Neural progenitor cell (in vitro differentiated cells): ENCODE measurements at places on chromosomes 16 and 17. TPM values are rescaled to one million over a fixed set of nuclear protein-coding genes. Genes with fewer than 3 reads are reported as not detected.
A peak's percentile ranks its signal among the peaks of the same experiment; 100 is the strongest.

DNA sequence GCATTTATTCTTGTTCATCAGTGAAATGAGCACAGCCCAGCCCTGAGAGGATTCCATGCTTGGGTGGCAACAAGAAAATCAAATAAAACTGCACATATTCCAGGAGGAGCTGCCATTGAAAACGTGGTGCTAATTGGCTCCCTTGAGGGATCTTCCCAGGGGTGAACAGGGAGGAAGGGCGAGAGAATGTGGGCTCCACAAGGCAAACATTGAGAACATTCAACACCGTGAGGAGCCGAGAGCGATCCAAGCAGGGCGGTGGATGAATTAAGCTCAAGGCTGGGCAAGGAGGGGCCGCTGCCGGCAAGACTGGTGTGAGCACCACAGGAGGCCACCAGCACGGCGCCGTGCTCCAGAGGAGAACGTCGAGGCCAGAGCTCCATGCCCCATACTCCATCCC is 166.9 kb downstream of the C16orf95 start:
- H3K36me3 ChIP-seq = no peaks in the 10 kb centered on the region
- H3K27me3 ChIP-seq = no peaks in the 10 kb centered on the region
- no peak for DNase-seq

Gene E2F4
- total RNA-seq = 35.3 and 101 TPM in 2 replicates

DNA sequence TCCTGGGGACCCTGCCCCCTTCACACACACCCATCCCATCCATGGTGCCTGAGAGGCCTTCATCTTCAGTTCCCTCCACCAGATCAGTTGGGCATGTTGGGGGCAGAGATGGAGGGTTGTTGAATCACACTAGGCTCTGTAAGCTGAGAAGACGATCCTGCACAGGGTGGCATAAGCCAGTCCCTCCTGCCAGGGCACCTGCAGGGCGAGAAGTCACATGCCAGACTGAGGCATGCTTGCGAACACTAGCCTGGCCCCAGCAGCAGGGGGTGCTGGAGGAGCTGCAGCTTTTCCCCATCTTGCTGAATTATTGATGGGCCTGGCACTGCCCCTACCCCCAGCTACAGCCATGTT is 6.1 kb upstream of the TBX2 start:
- H3K36me3 ChIP-seq = no peaks in the 10 kb centered on the region
- H3K27me3 ChIP-seq = peaks cover 67% of the 10 kb centered on the region
- peaks cover 19% of the 10 kb centered on the region for H3K4me1 ChIP-seq

GRCh38 chr16:30895627-30896260 is 670 bp upstream of the CTF1 start:
- no peak for DNase-seq
- peaks cover 16% of the 10 kb centered on the region for H3K4me1 ChIP-seq
- no peaks in the 10 kb centered on the region for H3K36me3 ChIP-seq
- peak overlapping the region; percentile 69 for H3K4me3 ChIP-seq

DNA sequence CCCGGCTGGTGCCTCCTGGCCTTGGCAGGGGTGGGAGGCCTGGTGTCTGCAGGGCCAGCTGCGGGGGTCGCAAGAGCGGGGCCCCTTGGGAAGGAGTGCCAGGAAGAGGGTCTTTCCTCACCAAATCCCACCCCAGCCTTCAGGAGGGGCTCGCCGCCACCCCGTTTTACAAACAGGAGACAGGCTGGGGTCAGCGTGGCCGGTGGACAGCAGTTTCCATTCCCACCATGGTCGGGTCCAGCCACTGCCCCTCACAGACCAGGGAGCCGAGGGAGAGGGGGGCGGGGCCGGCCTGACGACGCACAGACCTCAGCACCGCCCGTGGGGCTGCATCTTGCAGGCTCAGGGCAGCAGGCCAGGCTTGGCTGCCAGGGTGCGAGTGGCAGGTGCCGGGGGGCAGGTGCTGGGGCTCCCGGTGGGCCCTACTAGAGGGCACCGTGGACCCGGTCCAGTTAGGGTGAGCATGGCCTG is 7.6 kb downstream of the CBFA2T3 start:
- no peaks in the 10 kb centered on the region for H3K27me3 ChIP-seq
- H3K36me3 ChIP-seq = no peaks in the 10 kb centered on the region
- H3K4me3 ChIP-seq = no peak overlapping the region
- peak; percentile 48 for DNase-seq
- H3K4me1 ChIP-seq = no peaks in the 10 kb centered on the region

Gene HCRT
- total RNA-seq = not detected in 2 replicates

Gene SCARF1
- total RNA-seq = 1.1 TPM in 1 of 2 replicates, not detected in the other

DNA sequence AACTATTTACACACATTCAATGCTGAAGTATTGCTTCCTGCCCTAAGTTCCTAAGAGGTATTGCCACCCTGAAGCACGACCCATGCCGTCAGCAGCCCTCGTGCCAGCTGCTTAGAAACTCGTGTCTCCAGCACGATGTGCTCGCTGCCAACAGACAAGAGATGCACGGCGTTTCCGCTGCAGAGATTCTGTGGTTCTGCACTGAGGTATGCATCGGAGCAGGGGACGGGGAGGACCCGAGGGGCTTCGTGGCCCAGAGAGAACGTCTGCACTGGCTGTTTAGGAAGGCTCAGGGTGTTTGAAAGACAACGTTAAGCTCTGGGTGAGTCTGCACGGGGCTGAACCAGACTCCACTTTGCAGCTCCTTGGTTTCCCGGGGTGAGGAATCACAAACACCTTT is 82.7 kb upstream of the CREBBP start:
- H3K27ac ChIP-seq = no peak overlapping the region
- DNase-seq = no peak
- H3K4me1 ChIP-seq = no peaks in the 10 kb centered on the region
- no peaks in the 10 kb centered on the region for H3K27me3 ChIP-seq

DNA sequence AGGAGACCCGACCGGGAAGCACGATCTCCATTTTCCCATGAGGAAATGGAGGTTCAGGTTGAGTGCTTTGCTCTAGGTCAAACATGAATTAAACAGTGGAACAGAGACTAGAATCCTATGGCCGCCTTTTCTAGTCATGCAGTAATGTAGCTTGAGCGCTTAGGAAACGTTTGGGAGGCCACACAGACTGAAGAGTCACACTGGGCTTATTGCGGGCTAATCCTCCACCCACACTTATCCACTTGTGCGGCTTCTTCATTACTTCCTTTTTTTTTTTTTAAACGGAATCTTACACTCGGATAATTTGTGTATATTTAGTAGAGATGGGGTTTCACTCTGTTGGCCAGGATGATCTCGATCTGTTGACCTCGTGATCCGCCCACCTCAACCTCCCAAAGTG is 26.0 kb downstream of the CACNG3 start:
- H3K4me1 ChIP-seq = no peaks in the 10 kb centered on the region
- H3K27me3 ChIP-seq = no peaks in the 10 kb centered on the region
- no peak overlapping the region for H3K27ac ChIP-seq
- DNase-seq = no peak
- H3K36me3 ChIP-seq = no peaks in the 10 kb centered on the region
- no peak overlapping the region for H3K4me3 ChIP-seq

DNA sequence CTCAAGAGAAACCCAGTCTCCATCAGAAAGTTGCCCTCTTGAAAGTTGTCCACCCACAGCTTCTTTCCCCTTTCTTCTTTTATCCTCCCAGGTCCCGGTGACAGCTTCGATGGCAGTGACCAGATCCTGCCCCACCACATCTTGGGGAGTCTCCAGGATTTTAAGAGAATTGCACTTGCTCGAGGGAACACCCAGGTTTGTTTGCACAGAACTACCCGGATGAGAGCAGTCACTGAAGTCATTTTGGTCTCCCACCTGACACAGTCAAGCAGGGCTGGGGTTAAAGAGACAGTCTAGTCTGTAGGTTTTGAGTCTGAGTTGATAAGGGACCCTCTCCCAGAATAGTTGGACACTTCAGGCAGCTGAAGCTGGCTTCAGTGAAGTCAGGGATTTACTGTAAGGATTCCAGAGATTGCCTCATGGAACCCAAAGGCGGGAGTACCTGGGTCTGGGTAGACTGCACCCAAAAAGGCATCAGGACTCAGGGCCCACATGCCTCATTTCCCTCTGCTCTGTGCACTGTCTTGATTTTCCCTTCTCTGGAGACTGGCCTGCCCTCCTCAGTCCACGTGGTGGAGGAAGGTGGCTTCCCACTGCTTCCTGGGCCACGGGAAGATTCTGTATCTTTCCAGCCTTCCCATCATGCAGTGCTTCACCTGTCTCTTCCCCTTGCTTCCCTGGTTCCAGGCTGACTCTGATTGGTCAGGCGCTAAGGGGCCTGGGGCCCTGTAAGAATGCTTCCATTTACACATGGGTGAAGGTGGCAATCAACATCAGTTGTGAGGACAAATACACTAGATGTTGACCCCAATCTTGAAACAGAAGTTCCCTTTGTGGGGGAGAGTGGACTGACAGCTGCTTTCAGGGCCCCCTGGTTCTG is 9.5 kb downstream of the MYCBPAP start:
- no peak overlapping the region for H3K27ac ChIP-seq
- no peak for DNase-seq
- peaks cover 11% of the 10 kb centered on the region for H3K4me1 ChIP-seq
- no peak overlapping the region for H3K4me3 ChIP-seq
- no peaks in the 10 kb centered on the region for H3K27me3 ChIP-seq

Gene CACNG4
- 0.34 and 1.2 TPM in 2 replicates for total RNA-seq

DNA sequence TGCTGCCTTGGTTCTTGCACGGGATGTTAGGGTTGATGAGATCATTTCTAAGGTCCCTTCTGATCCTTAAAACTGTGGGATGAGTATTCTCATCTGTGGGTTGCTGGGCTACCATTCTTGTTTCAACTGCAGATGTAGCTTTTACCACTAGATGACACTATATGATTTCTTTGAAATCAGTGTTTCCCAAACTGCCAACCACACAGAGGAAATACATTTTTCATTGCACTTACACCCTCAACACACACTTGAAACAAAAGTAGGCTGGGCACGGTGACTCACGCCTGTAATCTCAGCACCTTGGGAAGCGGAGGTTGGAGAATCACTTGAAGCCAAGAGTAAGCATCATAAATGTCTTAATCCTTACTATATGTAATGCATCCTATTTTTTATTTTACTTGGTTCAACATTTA is 15.3 kb downstream of the LCMT1 start:
- H3K27ac ChIP-seq = no peak overlapping the region
- no peaks in the 10 kb centered on the region for H3K27me3 ChIP-seq
- no peak for DNase-seq
- H3K4me1 ChIP-seq = no peaks in the 10 kb centered on the region
- no peaks in the 10 kb centered on the region for H3K36me3 ChIP-seq

DNA sequence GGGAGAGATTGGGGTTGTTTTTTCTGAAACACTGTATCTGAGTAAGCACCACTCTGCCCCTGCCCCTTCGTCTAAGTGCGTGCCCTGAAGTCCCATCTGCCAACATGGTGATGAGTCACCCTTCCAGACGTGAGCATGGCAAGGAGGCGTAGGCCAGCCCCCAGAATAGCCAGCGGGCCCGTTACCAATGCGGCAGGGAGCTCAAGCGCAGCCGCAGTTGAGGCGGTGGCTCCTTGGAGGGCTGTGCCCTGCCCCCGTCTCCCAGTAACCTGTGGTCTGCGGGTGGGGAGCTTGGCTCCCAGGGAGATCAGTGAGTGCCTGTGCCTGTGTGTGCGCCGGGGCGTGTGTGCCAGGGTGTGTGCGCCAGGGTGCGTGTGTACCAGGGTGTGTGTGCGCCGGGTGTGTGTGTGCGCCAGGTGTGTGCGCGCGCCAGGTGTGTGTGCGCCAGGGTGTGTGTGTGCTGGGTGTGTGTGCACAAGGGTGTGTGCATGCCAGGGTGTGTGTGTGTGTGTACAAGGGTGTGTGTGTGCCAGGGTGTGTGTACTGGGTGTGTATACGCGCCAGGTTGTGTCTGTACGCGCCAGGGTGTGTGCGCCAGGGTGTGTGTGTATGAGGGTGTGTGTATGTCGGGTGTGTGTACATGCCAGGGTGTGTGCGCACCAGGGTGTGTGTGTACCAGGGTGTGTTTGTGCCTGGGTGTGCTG is 98.6 kb upstream of the CHMP6 start:
- no peaks in the 10 kb centered on the region for H3K27me3 ChIP-seq
- H3K4me1 ChIP-seq = no peaks in the 10 kb centered on the region
- no peak for DNase-seq
- no peak overlapping the region for H3K4me3 ChIP-seq
- no peak overlapping the region for H3K27ac ChIP-seq

Gene FSCN2
- 0.28 TPM in 1 of 2 replicates, not detected in the other for total RNA-seq

GRCh38 chr16:24541233-24541933 is 2.0 kb downstream of the RBBP6 start:
- no peaks in the 10 kb centered on the region for H3K27me3 ChIP-seq
- peak overlapping the region; percentile 90 for H3K4me3 ChIP-seq
- H3K27ac ChIP-seq = no peak overlapping the region
- peaks cover 8% of the 10 kb centered on the region for H3K36me3 ChIP-seq
- DNase-seq = no peak

DNA sequence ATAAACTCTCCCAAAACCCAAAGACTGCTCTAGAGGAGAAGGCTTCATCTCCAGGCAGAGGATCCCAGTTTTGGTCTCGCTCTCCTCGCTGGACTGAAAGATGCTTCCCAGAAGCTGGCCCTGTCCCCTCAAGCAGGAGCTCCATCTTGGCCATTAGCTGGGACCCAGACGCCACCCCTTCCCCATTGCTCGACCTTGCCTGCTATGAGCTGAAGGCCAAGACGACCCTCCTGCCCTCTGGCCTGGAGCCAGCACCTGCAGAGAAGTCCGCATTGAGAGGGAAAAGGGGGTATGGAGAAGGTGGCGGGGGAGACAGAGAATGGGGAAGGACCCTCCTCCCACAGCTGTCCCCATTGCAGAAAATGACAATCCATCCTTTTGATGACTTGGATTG is 3.6 kb upstream of the RCVRN start:
- H3K27me3 ChIP-seq = no peaks in the 10 kb centered on the region
- peaks cover 11% of the 10 kb centered on the region for H3K4me1 ChIP-seq
- no peak overlapping the region for H3K27ac ChIP-seq
- DNase-seq = no peak
- H3K36me3 ChIP-seq = no peaks in the 10 kb centered on the region
- no peak overlapping the region for H3K4me3 ChIP-seq

Gene KRT13
- not detected in 2 replicates for total RNA-seq

- H3K36me3 ChIP-seq = no peaks in the 10 kb centered on the region
- no peak for DNase-seq
- H3K4me3 ChIP-seq = no peak overlapping the region
- H3K27me3 ChIP-seq = no peaks in the 10 kb centered on the region
- no peak overlapping the region for H3K27ac ChIP-seq
- no peaks in the 10 kb centered on the region for H3K4me1 ChIP-seq
Measured at GRCh38 chr17:47624727-47625068, 25.0 kb upstream of the KPNB1 start.

DNA sequence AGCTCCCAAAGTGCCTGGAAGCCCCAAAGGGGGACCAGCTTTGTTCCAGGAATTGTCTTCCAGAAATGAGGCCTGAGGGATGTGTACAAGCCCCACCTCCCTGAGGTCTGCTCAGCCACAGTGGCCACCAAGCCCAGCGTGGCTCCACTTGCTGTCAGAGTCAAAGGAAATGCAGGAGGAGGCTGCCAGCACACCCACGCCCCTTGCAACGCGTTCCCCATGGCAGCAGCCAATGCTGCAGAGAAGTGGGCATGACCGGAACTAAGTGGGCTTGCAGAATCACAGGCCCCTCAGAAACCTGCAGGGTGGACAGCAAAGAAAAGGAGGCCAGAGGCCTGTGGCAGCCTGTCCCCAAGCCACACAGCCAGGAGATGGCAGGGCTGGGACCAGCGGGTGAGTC is 320.8 kb downstream of the FOXL1 start:
- H3K4me3 ChIP-seq = no peak overlapping the region
- H3K27ac ChIP-seq = no peak overlapping the region
- no peaks in the 10 kb centered on the region for H3K27me3 ChIP-seq
- DNase-seq = no peak
- H3K4me1 ChIP-seq = peaks cover 34% of the 10 kb centered on the region
- H3K36me3 ChIP-seq = no peaks in the 10 kb centered on the region
